ENCODE measurements at places on chromosomes 11 and 22.

DNA sequence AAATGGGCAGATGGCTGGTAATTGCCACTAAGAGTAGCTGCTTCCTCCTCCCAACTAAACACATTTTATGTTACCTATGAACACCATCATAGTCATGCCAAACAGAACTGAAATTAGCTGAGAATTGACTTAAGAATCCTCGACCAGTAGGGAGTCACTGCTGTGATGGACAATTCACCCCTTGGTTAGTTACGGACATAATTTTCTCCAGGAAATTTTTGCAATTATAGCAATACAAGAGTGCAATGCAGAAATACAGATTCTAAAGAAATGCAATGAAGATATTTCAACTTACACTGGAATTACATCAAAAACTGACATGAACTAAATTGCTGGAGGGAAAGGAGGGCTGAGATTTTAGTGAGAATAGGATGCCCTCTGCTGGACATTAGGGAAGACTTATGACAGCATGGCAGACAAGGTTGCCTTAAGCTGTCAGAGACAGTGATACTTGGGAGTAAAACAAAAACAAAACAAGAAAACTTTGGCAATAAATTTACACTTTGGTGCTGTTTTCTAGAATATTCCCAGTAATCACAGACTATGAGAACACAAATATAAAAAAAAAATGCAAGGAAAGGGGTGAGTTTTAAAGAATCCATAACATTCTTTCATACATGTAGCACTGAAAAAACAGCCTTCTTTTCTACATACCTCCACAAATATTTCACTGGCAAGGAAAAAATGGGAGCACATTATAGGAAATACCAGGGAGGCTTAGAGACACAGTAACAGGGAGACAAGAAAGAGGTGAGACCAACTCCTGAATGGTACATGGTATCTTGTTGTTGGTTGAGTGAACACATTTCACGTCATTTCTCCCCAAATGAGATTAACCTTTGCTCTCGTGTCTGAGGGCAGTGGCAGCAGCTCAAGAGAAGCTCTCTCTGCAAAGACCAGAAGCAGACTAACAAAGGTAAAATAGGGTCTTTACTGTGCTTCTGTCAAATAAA is 11.2 kb upstream of the PPP2R1B start:
- peak; percentile 71 for DNase-seq

DNA sequence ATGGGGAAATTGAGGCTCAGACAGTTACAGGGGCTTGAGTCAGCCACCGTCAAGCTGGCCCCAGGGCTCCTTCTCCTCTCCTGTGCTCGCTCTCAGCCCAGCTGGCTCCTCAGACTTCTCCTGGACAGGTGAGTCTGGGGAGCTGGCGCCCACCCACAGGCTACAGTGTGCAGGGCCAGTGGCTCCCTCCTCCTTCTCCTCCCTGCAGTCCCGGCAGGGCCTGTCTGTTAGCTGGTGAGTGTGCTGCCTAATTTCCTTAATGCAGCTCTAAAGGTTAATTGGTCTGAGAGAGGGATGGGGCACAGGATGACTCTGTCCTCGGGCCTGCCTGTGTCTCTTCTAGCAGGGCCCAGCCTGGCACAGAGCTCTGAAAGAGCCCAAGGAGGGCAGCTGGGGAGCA is 31.7 kb downstream of the LMO1 start:
- DNase-seq: no peak

GRCh38 chr11:98512938-98513337 is 507.8 kb upstream of the CNTN5 start:
- DNase-seq: no peak

DNA sequence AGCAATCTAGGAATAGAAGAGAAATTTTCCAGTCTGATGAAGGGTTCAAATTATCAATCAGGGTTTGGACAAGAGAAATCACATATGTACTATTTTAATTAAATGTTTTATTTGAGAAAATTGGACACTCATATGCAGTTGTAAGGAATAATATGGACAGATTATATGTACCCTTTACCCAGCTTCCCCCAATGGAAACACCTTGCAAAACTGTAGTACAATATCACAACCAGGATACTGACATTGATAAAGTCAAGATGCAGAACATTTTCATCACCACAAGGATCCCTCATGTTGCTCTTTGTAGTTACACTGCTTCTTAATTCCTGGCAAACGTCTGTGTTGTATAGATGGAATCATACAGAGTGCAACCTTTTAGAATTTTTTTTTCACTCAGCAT is 1.4 kb upstream of the LIPT2 start:
- no peak for DNase-seq

- no peak for DNase-seq
These were observed 1.0 kb downstream of the RTN3 start for GRCh38 chr11:63682066-63683021.

DNA sequence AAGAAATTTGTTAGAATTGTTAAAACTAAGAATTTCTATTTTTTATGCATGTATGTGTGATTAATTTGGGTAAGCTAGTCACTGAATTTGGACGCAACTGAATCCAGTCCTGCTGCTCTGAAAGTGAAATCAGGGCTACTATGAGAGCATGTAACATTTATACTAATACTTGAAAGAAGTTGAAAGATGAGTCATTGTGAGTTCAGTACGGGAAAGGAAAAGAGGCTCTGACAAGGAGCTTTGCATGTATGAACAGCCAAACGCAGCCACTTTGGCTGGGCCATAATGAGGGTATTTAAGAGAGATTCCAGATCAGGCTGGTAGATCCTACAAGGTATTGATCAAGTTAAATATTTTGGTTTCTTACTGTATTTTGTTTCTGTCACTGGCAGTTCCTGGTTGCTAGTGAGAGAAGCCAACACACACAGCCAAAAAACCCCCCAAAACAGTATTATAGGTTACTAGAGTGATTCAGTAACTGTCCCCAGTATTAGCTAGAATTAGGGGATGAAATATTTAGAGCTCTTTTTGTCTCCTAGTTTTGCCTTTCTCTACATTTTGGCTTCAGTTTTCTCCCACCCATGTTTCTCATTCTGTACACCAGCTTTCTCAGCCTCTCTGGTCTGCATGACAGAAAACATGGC is 14.1 kb downstream of the AASDHPPT start:
- no peak for DNase-seq

- no peak for DNase-seq
These were observed 44.0 kb downstream of the MYO7A start for GRCh38 chr11:77171885-77172665.

- DNase-seq: no peak
These were observed 113.5 kb downstream of the SHANK2 start for GRCh38 chr11:71138737-71139425.

- DNase-seq: no peak
These were observed 11.1 kb downstream of the NUMA1 start for GRCh38 chr11:72069200-72069599.

GRCh38 chr11:96090711-96091110 is 166.8 kb upstream of the MTMR2 start:
- no peak for DNase-seq

- no peak for DNase-seq
These were observed 3.1 kb downstream of the GNB1L start for GRCh38 chr22:19851291-19852176.

GRCh38 chr11:95917193-95918036 is 6.5 kb downstream of the MTMR2 start:
- DNase-seq: peak; percentile 53

- DNase-seq: no peak
These were observed 196.1 kb downstream of the GRIK4 start for GRCh38 chr11:120707663-120708062.

DNA sequence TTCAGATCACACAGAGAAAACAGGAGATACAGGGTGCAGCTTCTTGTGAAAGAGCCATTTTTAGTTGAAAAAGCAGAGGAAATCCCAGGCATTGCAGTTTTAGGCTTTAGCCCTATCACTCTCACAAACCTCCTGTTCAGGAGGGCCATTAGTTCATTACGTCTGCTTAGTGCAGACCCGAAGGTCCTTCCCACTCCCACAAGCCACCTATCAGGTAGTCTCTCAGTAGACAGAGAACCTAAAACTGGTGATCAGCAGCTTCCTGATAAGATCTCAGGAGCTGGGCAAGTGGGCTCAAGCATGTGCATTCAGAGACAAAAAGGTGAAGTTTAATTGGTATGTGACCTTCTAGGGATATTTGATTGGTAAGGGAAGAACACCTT is 4.3 kb downstream of the GLYAT start:
- no peak for DNase-seq

- no peak for DNase-seq
These were observed 1.7 kb upstream of the LINC01488 start for GRCh38 chr11:69479591-69480271.

DNA sequence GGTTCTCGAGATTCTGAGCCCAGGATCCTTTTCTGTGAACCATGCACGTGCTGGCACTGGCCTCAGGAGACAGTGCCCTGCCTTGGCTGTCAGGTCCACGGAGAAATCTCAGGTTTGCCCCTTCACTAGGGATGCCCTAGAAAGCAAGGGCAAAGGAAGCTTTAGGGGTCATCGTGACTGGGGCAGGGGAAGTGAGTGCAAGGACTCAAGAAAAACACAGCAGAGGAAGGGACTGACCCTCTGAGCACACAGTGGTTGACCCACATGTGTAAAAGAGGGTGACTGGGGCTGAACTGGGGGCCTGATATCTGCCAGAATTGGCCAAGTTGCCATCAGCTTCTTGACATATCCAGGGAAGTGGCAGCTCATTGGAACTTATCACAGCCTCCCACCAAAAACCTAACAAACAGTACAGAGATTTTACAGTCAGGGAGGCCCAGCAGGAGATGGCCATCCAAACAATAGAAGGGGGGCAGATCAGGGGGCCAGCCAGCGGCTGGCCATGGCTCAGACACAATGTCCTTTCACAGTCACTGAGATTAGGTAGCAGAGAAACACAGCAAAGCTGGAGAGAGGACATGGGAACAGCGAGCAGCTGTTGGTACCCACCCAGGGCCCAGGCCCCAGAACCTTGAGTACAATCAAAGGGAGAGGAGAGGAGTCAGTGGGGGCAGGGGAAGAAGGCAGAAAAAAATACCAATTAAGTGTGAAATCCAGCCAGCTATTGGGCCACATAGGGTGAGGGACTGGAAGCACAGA is 4.4 kb downstream of the TMEM121B start:
- no peak for DNase-seq

DNA sequence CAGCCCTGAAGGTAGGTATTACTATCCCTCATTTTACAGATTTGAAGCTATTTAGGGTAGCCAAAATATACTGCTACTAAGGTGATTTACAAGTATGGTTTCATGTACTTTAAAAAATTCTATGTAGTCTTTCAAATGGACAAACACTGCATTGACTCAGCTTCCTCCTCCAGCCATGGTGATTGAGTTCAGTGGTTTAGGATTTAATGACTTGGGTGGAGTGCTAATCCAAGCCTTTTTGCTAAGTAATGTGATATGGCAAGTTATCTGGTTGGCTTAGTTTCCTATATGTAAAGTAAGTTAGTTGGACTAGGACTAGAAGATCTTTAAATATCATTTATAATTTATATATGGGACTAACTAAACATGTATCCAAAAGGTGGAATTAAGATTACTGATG is 77.9 kb downstream of the ARHGAP20 start:
- no peak for DNase-seq

GRCh38 chr22:19818324-19819207 is 36.1 kb downstream of the GNB1L start:
- DNase-seq: no peak

- DNase-seq: no peak
These were observed 9.7 kb downstream of the TEAD1 start for GRCh38 chr11:12683874-12684273.

- DNase-seq: no peak
These were observed 728 bp downstream of the DCUN1D5 start for GRCh38 chr11:103091064-103091800.

- DNase-seq: no peak
These were observed 15.5 kb upstream of the ST3GAL4 start for GRCh38 chr11:126339863-126340434.

- no peak for DNase-seq
These were observed 299.7 kb downstream of the TBC1D22A start for GRCh38 chr22:47062126-47062525.

DNA sequence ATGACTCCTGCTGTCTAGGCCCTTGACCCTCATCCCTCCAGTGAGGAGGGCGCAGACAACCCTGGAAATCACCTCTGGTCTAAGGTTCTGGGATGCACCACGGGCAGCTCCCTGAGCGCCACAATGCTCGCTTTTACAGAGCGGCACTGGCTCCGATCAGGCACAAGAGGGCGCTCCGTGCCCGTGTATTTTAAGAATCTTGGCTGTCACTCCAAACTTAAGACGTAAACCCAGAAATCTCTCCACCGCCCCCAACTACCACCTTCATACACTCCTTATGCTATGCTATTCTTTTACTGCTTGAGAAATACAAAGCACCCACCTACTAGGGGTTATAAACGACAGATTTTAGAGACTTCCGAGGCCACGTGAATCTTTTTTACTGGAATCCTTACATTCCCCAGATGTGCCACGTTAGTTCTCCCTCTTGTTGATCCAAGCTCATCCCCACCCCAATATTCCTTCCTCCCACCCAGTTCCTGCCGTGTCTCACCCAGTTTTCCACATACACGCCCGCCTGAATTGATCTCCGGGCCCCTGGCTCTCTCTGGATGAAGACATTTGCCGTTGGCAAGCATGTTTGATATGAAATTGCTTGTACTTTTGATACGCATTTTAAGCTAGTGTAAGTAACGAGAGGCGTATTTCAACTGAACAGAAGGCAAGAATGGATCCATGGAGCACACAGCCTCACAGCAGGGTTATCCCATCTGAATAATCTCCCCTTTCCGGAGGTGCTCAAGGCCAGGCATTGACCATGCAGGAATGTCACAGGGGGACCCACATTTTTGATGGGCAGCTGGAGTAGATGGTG is 453.5 kb downstream of the OPCML start:
- DNase-seq: no peak

DNA sequence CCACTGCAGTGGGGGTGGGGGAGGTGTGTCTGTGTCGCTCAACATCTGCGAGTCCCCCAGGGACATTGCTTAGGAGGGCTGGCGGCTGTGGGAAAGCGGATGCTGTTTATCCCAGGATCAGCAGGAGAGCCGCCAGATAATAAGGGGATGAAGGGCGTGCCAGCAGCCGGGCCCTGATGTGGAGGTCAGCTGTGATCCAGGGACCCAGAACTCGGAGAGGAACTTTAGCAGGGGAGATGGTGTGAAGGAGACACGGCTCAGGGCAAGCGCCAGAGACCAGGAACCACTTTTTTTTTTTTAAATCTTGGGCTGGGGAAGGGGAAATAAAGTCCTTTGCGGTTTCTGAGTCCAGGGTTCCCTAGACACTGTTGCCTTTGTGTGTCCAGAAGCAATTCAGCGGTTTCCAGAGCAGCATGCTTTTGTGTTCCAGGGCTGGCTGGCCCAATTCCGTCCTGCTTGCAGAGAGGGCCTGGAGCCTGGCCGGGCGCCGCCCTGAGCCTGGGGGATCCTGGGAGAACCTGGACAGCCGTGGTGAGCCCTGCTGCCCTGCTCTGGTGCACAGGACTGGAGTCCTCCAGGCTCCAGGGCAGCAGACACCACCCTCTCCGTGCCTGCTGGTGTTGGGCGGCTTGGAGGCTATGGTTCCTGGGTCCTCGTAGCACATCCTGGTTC is at the start of gene GRAMD4:
TSS of gene GRAMD4 (plus strand) at position 557 of the 672 bp plus-strand sequence. CDS start 6,414 bp downstream, outside the sequence.
- DNase-seq: no peak

- no peak for DNase-seq
These were observed 33.8 kb downstream of the CAPN1 start for GRCh38 chr11:65215441-65216076.

GRCh38 chr22:42269432-42270175 is 849 bp downstream of the TCF20 start:
- DNase-seq: no peak

GRCh38 chr11:119829402-119829801 is 100.4 kb upstream of the NECTIN1 start:
- DNase-seq: no peak
